ENCODE measurements at places on chromosomes 12 and 14.
A peak's percentile ranks its signal among the peaks of the same experiment; 100 is the strongest.

GRCh38 chr12:39692258-39692853, 72.8 kb upstream of the ABCD2 start:
- no peak for DNase-seq

GRCh38 chr12:63876980-63877379, 32.5 kb downstream of the SRGAP1 start:
- DNase-seq: no peak

- no peak for DNase-seq
Measured at GRCh38 chr14:65999865-66000264, 486.3 kb upstream of the CCDC196 start.

DNA sequence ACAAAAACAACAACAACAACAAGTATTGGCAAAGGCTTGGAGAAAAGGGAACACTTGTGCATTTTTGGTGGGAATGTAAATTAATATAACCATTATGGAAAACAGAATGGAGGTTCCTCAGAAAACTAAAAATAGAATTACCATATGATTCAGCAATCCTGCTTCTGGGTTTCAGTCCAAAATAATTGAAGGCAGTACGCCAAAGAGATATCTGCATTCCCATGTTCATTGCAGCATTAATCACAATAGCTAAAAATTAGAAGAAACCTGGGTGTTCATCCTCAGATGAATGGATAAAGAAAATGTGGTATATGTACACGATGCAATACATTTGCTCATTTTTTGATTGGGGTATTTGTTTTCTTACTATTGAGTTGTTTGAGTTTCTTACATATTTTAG, 813.0 kb downstream of the NRXN3 start:
- no peak for DNase-seq

DNA sequence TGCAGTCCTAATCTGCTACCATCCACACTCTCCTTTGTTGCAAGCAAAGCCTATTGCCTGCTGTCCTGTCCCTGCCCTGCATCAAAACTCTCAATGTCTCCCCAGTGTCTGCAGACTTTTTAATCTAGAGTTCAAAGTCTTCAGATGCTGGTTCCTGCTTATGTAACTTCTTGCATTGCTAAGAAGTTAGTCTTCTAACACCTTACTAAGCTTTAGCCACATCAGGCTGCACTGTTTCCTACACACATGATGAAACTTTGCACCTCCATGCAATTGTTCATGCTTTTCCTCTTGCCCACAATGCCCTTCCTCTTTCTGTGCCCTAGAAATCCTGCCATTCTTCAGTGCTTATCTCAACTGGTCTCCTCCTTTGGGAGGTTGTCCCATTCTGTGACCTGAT, 16.2 kb upstream of the DICER1 start:
- DNase-seq: no peak

DNA sequence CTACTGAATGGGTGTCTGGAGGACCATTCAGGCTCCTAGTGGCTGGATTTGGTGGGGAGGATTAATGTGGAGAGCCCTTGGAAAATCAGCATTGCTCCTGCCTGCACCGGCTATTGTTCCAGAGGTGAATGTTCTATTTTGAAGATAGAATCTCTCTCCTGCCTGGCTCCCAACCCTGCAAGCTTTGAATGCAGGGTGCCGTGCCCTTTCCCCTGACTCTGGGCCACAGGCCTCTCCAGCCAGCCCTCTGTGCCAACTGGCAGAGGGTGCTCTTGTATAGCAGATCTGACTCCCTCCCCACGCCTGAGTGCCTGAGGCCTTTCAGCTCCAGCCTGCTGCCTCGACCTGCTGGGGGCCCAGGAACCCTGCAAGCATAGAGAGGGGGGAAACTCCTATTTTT, 106.8 kb downstream of the TMEM260 start:
- DNase-seq: peak; percentile 2

DNA sequence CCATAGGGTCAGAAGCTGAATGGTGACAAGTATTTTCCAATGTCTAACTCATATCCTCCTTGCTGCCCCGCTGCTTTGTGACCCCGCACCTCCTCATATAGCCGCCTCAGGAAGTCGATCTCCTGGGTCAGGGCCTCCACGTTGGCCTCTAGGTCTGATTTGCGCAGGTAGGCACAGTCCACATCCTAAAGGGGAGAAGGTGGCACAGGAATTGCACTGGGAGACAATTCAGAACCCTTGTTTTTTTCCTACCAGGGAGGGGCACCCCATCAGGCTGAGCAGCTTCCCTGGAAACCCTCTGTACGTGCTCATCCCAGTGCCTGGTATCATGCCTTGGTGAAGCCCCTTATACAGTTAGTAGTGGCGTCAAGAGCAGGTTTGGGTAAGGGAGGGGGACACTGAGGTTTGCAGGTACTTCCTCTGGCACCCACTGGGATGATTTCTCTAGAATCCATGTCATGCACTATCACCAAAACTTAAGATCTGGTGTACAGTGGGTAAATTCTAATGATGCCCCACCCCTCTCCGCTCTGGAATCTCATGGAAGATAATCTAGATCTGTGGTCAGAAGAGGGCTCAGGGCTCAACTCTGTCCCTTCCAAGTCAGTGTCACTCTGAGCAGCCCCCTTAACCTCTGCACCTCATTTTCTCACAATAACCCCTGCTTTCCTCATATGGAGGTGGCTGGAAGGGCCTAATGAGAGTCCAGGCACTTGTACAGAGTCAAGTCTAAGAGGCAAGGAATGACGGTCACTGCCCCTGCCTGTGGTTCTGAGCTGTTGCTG, 20.1 kb upstream of the KRT86 start:
- DNase-seq: no peak

DNA sequence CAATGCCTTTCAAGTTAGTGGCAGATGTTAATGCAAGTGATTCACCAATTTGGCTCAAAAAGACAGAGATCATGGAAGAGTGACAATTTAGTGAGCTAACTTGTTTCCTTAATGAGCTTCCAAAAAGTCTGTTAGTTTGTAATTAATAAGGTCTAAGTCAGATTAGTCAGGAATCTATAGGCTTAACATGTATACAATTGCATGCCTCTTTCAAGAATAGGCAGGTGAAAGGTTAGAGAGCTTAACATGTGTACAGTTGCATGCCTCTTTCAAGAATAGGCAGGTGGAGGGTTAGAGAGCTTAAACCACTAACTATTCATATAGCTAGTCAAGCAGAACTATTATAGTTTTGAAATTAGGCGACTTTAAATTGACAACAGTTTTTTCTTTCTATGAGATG, 663.8 kb downstream of the C12orf50 start:
- no peak for DNase-seq

GRCh38 chr12:98679611-98680005, 34.5 kb downstream of the APAF1 start:
- no peak for DNase-seq

GRCh38 chr12:75725521-75726111, 214.2 kb upstream of the KRR1 start:
- DNase-seq: no peak

DNA sequence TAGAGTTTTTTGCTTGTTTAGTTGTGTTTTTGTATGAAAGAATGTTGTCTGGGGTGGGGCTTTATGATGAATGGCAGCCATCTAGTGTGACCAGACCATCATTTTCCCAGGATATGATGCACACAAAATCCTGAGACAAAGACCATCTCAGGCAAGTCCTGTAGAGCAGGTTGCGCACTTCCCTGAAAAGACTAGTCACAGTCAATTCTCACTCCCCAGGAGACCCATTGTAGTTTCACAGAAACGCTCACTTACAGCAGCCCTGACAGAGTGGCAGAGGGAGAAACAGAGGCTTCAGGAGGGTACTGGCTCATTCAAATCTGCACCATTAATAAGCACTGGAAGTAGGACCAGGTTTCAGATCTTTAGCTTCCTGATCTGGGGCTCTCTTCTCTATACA, 183.2 kb downstream of the TMEM117 start:
- no peak for DNase-seq

GRCh38 chr14:24271834-24272263, 452 bp upstream of the RABGGTA start:
- DNase-seq: no peak
